ENCODE measurements at places on chromosomes 16 and 17.

- DNase-seq, result no peak
Observed at GRCh38 chr16:56226845-56227525, 35.7 kb downstream of the GNAO1 start.

DNA sequence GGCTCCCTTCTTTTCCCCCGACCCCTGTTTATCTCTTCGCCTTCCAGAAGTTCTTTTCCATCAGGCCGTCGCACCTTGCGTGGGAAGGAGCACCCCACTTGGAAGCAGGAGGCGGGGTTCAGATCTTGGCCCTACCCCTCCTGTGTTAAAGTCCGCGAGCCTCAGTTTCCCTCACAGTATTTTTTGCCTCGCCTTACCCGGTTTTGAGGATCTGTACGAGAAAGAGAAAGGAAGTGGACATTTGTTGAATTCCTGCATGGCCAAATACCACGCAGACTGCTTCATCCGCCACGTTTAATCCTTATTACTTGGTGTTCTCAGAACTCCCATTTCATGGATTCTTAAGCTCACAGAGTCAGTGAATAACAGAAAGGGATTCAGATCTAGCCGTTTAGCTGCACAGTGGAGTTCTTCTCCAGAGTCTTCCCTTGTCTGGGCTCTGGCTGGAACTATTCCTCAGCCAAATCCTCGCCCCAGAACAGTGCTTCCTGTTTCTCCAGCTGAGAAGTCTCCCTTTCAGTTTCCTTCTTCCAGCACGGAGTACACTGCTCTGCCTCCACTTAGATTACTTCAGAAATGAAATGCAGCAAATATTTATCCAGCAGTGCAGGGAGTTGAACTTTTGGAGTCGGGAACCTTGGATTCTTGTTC lies 590 bp downstream of the TMEM219 start:
- no peak for DNase-seq

GRCh38 chr17:15397620-15398019 lies 56.2 kb upstream of the TEKT3 start:
- DNase-seq, result no peak

DNA sequence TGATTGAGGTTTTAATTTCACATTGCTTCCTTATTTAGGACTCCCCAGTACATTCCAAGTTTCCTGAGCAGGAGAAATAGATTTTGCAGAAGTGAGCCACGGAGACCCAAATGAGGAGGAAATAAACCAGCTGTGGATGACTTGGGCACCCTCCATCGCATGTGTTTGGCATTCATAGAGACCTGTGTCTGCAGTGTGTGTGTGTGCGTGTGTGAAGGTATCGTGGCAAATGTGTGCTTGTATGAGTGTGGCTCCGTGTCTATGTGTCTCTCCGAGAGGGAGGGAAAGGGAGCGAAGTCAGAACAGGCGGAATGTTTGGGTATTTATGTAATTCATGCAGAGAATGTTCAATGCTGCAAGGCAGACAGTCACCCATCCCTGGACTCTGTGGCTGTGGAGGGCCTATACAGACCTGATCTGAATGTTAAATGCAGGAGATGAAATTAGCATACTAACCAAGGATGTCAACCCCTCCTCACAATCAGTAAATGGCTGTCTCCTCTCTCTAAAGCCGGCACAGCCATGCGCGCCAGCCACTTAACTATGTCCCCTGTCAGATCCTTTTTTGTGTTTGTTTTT lies 186.0 kb upstream of the ZFHX3 start:
- DNase-seq, result no peak

GRCh38 chr16:10242097-10242496 lies 59.9 kb upstream of the GRIN2A start:
- DNase-seq, result no peak
